Activated naive CD4-positive, alpha-beta T cell treated with anti-CD3 and anti-CD28 coated beads, Interleukin-2, amount 50 U/mL, for 16 hours (primary cell): ENCODE measurements at places on chromosomes 7 and 10.

GRCh38 chr7:1193593-1194424 is 33.8 kb upstream of the ZFAND2A start:
- peak; percentile 45 for DNase-seq

GRCh38 chr10:64659311-64659710 is 1138.1 kb downstream of the REEP3 start:
- DNase-seq, result no peak

- DNase-seq, result no peak
These were observed 1187.9 kb downstream of the XPNPEP1 start for GRCh38 chr10:108735380-108735779.

- DNase-seq, result no peak
These were observed 118.1 kb upstream of the LYZL2 start for GRCh38 chr10:30747633-30748032.

DNA sequence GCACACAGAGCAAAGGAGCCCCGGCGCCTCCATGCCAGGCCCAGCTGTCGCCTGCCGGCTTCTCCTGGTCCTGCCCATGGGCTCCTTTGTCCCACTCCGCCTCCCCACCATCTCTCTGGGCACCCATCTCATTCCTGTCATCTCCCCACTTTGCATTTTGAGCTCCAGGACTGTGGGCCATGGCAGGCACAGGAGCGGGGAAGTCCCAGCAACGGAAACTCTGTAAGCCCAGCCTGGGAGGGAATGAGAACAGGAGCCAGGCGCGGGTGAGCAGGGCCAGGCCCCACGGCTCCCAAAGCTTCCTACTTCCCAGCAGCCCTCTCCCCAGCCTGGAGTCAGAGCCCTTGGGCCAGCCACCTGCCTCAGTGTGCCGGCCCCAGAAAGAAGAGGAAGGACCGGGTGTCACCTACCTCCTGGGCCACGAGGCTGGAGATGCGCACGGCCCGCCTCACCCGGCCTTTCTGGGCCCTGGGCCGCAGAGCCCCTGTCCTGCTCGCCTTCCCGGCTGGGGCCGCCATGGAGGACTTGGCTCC is 23.1 kb downstream of the KCNH2 start:
- no peak for DNase-seq

- DNase-seq, result no peak
These were observed 265.8 kb upstream of the TAC1 start for GRCh38 chr7:97466071-97466470.

GRCh38 chr10:33557313-33557712 is 222.8 kb upstream of the NRP1 start:
- DNase-seq, result no peak

DNA sequence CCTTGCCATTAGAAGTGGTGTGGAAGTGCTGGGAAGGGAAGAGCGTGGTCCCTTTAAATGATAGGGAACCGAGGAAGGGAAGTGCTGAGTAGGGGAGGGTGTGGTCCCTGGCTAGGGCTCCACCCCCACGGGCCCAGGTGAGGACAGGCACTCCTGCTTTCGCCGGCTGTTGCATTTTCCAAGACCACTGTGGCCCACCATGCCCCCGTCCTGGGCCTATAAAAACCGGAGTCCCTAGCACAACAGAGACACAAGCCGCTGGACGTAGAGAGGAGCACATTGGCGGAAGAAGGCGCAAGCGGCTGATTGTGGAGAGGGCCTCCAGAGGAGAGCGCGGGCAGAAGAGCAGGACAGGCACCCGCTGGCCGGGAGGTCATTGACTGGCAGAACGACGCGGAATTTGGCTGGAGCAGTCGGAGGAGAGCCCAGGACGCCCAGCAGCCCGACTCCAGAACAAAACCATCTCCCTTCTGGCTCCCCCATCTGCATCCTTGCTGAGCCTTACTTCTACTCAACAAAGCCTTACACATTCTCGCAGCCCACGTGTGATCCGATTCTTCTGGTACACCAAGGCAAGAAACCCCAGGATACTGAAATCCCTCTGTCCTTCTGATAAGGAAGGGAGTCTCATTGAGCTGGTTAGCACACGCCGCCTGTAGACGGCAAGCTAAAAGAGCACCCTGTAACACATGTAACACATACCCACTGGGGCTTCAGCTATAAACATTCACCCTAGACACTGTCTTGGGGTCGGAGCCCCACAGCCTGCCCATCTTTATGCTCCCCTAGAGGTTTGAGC is 146.2 kb upstream of the LYZL1 start:
- DNase-seq, result no peak

DNA sequence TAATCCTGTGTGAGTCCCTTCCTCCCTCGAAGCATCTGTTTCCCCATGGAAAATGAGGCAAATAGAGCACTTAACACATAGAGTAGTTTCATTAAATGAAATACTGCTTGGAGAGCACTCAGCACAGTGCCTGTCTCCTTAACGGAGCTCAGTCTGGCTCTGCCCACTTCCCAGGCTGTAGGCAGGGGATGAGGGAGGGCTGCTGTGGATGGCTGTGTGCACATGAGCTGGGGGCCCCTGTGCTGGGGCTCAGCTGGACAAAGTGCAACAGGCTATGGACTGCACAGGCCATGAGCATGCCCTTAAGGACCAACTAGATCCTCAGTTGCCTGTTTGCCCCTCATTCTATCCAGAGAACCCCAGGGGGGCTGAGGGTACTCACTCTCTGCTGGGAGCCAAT is 14.5 kb downstream of the ZCCHC24 start:
- no peak for DNase-seq

- DNase-seq, result no peak
These were observed 320.8 kb upstream of the ZNF32 start for GRCh38 chr10:43969506-43969905.

DNA sequence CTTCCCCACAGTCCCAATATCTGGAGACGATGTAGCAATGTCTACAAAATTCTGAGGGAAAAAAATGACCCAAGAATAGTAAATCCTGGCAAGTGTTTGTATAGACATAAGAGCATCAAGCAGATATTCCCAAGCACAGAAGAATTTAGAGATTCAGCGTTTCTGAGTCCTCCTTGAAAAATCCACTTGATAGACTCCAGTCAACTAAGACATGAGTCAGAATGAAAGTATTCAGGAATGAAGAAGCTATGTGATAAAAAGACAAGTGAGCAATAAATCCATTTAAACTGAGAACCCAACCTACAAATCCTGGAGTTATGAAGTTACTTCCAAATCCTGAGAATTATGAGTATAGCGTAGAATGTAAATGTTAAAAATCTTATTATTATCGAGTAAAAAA is 86.1 kb upstream of the NPY start:
- no peak for DNase-seq

- DNase-seq, result no peak
These were observed 27.7 kb downstream of the FZD1 start for GRCh38 chr7:91291902-91292301.

GRCh38 chr10:47336387-47337134 is 11.6 kb upstream of the RBP3 start:
- no peak for DNase-seq

GRCh38 chr7:123211545-123211944 is 11.8 kb upstream of the SLC13A1 start:
- no peak for DNase-seq

DNA sequence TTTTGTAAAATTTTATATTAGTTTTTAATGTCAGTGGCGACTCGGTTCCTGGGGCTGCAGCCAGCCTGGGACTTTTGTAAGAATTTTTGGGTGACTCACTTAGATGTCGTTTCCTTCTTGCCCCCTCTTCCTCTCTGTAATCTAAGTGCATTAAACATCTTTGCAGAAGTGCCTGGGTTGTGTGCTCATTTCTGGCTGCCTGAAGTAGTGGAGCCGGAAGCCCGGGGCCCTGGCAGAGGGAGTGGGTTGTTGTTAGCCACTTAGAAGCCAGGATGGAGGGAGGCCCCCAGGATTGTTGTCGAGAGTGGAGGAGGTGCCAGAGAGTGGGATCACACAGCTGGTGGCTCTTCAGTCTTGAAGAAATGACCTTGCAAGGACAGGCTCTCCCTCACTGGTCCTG is 11.0 kb upstream of the TRIM8 start:
- peak; percentile 30 for DNase-seq

DNA sequence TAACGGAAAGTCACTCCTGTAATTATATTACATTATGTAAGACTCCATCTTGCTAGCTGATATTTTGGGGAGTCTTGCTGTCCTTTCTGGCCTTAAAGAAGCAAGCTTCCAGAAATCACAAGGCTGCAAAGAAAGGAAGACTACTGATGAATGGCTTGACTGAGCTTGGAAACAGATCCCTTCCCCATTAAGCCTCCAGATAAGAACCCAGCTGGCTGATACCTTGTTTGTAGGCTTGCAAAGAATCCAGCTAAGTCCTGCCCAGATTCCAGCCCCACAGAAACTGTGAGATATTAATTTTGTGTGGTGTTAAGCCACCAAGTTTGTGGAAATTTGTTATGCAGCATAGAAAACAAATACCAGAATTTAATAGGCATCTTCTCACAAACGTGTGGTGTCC is 49.9 kb upstream of the TMEM106B start:
- DNase-seq, result no peak

- DNase-seq, result no peak
These were observed 47.3 kb upstream of the OIT3 start for GRCh38 chr10:72846238-72846637.

GRCh38 chr10:111146025-111146640 is 69.3 kb downstream of the ADRA2A start:
- DNase-seq, result no peak

- DNase-seq, result no peak
These were observed 2.8 kb upstream of the CUL1 start for GRCh38 chr7:148695953-148696352.

DNA sequence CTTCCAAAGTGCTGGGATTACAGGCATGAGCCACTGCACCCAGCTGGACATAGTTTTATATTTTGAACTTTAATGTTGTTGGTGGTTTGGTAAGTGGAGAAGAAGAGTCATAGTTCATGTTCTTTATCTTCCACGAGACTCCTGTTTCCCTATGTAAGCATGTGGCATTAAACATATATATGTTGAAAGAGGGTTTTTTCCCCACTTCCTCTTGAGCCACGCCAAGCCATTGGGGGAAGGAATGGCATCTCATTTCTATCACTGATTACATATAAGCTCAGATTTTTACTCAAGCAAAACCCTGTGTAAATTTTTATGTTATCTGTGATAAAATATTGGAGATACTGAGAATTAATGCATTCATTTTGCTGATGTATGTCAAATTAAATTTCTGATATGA is 300.4 kb downstream of the PHF14 start:
- no peak for DNase-seq

DNA sequence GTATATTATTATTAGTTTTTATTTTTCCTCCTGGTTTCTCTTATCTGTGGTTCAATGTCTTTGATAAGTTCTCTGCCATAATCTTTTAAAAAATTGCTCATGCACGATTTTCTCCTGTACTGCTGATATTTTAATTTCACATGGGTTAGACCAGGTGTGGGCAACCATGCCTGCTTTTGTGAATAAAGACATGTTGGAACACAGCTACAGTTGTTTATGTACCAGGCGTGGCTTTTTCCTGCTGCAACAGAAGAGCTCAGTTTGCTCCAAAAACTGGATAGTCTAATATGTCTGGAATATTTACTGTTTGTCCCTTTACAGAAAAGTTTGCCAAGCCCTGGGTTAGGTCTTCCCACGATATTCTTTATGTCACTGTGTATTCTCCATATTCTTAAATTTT is 105.2 kb downstream of the VWC2 start:
- DNase-seq, result no peak

DNA sequence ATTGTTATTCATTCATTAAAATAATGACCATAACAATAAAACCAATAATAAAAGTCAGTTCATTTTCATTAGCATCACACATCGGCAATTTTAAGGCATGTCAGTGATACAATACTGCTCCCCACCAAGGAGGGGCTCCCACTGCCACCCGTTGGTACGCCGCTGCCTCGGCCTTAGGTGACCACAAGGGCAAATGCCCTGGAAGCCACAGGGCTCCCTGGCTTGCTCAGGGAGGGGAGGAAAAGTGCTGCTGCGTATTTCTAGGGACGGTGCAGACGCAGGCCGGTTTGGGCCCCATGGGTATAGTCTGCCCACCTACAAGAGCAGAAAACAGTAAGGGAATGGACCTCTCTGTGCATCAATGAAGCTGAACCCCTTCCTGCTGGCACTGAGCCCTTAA is 85.1 kb downstream of the SLIT1 start:
- no peak for DNase-seq

- DNase-seq, result no peak
These were observed 5.5 kb downstream of the SFRP5 start for GRCh38 chr10:97766106-97766810.

GRCh38 chr7:105320896-105321295 is 67.8 kb downstream of the SRPK2 start:
- no peak for DNase-seq

DNA sequence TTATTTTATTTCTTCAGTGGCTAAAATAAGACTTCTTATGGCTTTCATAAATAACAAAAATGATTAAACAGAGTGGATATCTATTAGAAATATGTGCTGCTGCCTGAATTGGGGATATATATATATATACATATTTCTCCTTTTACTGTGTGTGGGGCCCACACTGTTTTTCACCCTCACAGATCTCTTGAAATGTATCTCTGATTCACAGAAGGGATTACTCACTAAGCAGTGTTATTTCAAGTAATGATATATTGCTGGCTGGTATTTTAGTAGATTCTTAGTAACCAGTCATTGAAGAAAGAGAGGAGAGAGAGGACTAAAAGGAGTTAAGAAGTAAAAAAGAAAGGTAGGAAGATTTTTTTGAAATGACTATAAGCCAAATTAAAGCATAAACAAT is 308.6 kb upstream of the NRP1 start:
- no peak for DNase-seq

DNA sequence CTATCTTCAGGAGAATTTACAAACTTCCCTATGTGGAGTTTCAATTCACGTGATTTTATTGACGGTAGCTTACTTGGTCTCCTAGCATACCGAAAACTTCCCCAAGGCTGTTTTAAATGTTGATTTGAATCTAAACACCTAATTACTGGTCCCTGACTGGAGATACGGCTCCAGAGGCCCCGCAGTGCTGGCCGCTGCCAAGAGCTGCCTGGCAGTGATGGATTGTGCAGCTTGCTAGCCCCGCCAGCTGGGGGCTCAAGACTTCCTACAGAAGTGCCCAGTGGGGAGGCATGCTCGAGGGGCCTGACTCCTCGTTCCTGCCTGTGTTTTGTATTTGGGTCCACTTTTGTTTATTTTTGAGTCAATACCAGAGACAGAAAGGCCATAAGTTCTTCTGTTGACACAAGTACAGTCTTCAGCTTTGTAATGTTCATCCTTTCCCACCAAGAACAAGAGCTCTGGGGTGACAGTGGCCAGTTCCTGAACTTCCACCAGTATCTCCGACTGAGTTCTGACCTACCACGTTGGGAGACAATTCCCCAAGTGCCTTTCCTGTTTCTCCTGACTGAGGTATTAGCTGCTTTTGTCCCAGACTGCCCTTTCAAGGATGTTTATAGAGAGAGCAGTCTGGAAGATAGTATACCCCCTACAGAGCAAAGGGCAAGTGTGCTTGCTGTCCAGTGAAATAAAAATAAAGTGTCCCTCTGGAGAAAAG is 80.7 kb upstream of the CXCL12 start:
- no peak for DNase-seq

- DNase-seq, result peak; percentile 72
These were observed 94.0 kb downstream of the ELMO1 start for GRCh38 chr7:37354656-37355131.

- DNase-seq, result no peak
These were observed 86.7 kb downstream of the DGKI start for GRCh38 chr7:137760111-137760510.
